Non-pigmented ciliary epithelial cell (primary cell): ENCODE measurements at places on chromosomes 4 and X.

GRCh38 chr4:149029056-149029651 lies 586.9 kb upstream of the NR3C2 start:
- DNase-seq: no peak

GRCh38 chr4:116734178-116734577 lies 351.2 kb downstream of the TRAM1L1 start:
- no peak for DNase-seq

DNA sequence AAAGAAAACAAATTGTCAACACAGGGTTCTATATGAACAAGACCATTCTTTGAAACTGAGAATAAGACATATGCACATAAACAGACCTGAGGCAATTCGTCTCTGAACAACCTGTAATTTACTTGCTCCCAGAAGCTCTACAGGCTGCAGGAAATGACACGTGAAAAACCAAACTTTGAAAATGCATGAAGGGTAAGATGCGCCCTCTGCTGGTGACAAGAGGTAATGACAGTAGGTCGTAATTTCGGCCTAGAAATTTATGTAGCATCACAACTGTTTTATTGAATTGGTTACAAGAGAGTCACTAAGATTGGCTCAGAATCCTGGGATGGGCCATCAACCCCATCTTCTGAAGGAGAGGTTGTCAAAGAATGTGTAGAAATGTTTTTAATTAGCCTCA lies 276.5 kb downstream of the PPP4R3C start:
- DNase-seq: no peak

GRCh38 chrX:8755813-8756212 lies 23.9 kb upstream of the ANOS1 start:
- DNase-seq: no peak

GRCh38 chr4:159264057-159264456 lies 161.2 kb downstream of the RAPGEF2 start:
- no peak for DNase-seq

GRCh38 chrX:27555514-27555913 lies 34.6 kb upstream of the DCAF8L2 start:
- DNase-seq: no peak

- DNase-seq: no peak
These were observed 267.8 kb upstream of the INTU start for GRCh38 chr4:127364911-127365310.
